ENCODE measurements at places on chromosomes 12 and 14.

DNA sequence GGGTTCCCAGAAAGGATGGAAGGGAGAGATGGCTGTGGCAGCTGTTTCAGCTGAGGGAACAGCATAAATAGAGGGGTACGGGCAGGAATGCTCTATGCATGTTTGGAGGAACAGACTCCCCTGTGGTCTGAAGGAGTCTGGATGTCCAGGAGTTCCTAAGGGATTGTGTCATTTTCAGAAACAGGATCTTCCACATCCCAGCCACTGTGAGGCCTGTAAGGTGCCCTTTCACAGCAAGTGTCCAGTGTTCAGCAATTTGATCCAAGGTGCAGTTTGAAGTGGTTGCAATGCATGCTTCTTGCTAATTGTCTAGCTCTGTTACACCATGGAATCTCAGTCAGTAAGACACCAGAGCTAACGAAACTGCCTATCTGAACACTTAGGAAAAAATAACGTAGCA is 46.7 kb upstream of the TCL1A start:
- no peak for DNase-seq

GRCh38 chr12:70399311-70399710 is 33.2 kb downstream of the KCNMB4 start:
- DNase-seq, result no peak

DNA sequence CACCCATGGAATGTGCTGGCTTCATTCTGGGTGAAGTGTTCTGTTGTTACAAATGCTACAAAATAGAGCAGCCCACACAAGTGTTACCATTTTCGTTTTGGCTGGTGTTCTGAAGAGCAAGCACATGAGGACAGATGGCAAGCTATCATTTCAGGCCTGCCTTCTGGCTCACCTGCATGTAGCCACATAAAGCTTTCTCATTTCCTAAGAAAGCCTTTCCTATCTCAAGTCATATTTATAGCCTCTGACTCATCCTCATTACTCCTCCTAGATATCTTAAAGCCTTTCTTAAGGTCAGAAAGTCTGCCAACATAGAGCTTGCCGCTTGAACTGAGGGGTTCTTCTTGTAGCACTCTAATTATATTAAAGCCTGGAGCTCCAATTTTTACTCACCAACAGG is 89.0 kb downstream of the PTPRR start:
- no peak for DNase-seq

- DNase-seq, result no peak
Observed at GRCh38 chr14:71267007-71267513, 359.8 kb downstream of the PCNX1 start.

GRCh38 chr14:94113490-94113889 is 3.0 kb downstream of the IFI27 start:
- no peak for DNase-seq

Data from retina (tissue), 1 donor.